HAP-1 (cell line): ENCODE measurements at places on chromosomes 4 and X.
A peak's percentile ranks its signal among the peaks of the same experiment; 100 is the strongest.

- DNase-seq = peak; percentile 23
Observed at GRCh38 chr4:48360285-48361011, 19.1 kb downstream of the SLAIN2 start.

DNA sequence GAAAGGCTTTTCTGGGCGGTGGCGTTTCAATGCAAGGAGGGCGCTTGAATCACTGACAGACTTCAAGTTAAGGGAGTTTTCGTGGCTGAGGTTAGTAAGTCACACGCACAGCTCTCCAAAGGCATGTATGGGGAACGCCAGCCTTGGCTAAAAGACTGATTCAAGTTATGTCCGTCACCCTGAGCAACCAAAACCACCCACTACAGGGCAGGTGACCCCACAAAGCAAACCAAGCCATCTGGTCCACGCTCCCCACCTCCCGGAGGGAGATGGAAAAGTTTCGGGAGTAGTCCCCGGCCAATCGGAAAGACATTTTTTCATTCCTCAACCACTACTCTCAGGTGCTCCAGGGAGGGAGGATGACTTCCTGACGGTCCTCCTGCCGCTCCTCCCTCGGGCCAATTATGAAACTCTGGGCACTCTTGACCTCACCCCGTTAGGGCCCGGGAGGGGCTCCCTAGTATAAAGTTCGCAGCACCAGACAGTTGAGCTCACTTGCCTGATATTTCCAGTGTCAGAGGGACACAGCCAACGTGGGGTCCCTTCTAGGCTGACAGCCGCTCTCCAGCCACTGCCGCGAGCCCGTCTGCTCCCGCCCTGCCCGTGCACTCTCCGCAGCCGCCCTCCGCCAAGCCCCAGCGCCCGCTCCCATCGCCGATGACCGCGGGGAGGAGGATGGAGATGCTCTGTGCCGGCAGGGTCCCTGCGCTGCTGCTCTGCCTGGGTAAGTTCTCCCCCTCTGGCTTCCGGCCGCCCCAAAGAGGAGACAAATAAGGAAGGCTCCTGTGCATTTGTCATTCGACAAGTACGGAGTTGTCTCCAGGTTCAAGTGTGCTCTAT lies at the start of gene EREG:
TSS of gene EREG (plus strand) at position 494 of the 840 bp plus-strand sequence. CDS start at position 658, 164 bp downstream.
- DNase-seq = peak; percentile 36

DNA sequence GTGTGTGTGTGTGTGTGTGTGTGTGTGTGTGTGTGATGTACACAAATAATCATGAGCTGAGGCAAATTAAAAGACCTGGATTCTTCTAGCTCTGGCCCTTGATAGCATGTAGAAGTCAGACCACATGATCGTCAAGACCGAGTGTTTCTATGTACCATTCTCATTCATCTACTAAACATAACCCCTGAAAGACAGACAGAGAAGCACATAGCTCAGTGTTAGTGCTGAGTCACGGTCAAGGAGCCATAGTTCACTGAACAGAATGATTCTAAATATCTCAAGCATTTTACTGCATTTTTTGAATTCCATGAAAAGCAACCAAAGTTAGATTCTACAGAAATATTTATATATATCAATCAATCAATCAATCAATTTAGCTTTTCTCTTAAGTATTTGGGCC lies 412.3 kb upstream of the CXorf51A start:
- DNase-seq = no peak

GRCh38 chr4:81421346-81422218 lies 50.1 kb downstream of the RASGEF1B start:
- DNase-seq = no peak

DNA sequence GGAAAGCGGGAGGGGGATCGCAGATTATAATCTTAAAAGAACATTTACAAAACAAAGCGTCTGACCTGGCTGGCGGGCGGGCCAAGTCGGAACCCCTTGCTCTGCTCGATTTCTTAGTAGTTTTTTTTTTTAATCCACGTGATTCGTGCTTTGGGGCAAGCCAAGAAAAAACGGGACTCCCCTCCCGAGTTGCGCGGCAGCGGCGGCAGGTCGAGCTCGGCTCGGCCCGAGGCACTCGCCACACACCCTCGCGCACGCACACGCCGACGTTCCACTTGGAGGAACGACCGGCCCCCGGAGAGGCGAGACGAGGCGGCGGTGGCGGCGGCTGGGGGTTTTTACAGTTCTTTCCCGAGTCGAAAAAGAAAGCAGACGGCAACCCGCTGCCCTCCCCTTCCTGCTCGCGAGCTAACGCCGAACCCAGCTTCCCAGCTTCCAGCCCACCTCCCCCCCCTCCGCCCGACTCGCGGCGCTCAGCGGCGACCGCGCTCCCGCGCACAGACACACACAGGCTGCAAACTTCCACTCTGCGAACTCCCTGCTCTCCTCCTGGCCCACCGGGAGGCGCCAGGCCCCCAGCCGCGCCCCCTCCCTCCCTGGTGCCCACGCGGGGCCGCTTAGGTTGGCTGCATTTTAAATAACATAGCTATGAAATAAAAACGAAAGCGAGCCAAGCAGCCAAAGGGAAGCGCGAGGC lies 1.2 kb downstream of the BCOR start:
- peak; percentile 68 for DNase-seq

DNA sequence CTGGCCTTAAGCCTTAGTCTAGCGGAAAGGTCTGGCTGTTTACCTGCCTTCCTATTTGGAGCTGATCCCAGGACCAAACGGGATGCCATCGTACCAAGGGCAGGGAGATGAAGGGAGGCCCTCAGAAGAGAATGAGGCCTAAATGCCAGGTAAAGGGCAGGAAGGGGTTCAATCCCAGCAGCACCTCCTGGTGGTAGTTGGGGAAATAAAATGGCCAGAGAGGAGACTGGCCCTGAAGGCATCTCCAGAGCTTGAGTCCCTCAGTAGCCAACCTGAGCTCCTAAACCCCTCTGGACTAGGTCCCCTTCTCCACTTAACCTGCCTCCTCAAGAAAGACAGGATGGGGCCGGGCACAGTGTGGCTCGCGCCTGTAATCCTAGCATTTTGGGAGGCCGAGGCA lies 53.7 kb downstream of the KDM5C start:
- no peak for DNase-seq
